ENCODE measurements at places on chromosomes 4 and X.

GRCh38 chr4:16819652-16820051, 78.8 kb downstream of the LDB2 start:
- no peak for DNase-seq

- DNase-seq, result no peak
Observed at GRCh38 chrX:69145714-69146113, 19.5 kb downstream of the PJA1 start.

GRCh38 chr4:52371841-52372240, 287.3 kb downstream of the USP46 start:
- no peak for DNase-seq

- DNase-seq, result no peak
Observed at GRCh38 chrX:40875476-40875875, 140.1 kb upstream of the MED14 start.

- peak; percentile 11 for DNase-seq
Observed at GRCh38 chr4:16443504-16444088, 217.3 kb upstream of the TAPT1 start.

- DNase-seq, result no peak
Observed at GRCh38 chrX:37995428-37995827, 10.9 kb upstream of the SYTL5 start.

DNA sequence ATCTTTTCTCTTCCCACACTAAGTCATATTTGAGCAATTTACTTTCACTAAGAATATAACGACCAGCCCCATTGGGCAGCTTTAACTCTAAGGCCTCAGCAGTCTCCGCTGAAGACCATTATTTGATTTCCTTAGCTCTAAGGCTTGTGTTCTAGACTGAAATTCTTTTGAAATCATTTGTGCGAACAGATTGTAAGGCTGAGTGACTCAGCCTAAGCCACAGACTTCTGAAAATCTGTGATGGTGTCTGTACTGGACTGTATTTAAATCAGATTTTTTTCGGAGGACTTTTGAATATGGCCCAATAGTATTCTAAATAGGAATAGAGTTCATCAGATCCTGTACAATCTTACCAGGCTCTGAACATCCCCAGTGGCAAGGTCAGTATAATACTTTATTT, 150.3 kb upstream of the TECRL start:
- DNase-seq, result no peak

GRCh38 chr4:52721968-52722815, 29.0 kb downstream of the ERVMER34-1 start:
- peak; percentile 86 for DNase-seq

DNA sequence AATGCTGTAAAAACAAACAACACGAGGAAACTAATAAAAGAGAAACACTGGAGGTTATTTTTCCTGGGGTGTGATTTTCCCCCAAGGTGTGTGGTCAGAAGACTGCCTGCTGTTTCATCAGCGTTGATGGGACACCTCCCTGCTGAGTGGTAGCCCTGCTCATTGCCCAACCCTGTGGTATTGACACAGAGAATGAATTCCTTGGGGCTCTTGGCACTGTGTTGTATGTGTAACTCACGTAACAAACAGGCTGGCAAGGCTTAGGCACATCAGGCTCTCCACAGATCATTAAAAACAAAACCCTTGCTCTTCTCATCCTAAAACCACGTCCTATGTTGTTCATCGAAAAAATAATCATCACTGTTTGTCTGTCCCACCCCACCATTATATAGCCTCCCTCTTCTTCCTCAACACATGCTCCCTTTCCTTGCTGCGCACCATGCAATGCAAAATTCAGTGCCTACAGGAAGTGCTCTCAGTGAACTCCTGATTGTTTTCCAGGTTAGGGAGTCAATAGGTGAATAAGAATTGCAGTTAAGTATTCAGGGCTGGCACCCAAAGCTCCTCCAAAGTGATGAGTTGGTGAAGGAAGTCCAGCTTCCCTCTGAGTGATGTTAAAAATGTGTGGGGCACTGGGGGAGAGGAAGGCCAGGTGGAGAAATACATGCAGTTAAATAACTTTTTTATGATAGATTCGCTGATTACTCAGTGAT, 11.4 kb upstream of the PUDP start:
- DNase-seq, result no peak

DNA sequence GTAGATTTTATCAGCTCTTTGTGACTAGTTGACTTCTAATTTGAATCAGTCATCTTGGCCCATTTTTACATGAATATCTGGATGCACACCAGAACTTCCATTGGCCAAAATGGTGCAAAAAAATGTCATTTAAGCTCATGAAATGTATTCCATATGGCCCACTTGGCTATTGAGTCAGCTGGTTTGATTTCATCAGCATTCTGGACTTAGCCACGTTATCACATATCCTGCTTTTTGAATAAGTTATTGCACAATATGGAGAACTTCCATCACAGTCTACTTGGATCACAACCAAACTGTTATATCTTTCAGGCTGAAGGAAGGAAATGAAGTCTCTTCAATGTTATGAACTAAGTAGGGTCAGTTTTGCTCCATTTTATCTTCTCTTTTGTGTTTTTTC, 640.6 kb downstream of the PCDH7 start:
- peak; percentile 65 for DNase-seq

DNA sequence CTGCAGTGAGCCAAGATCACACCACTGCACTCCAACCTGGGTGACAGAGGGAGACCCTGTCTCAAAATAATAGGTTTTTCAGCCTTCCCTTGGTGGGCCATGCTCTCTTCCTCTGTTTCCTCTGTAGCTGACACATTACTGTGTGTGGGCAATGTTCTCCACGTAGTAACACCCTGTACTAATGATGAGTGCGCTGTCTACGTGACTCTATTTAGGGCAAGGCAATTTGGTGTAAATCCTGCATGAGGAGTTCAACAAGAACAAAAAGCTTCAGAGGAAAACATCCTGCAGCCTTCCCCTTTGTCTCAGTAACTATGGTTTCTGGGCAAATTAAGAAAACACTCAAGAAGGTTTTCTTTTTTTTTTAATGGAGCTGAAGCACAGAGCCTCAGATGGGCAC, 24.4 kb upstream of the JAKMIP1 start:
- no peak for DNase-seq
